Body of pancreas (tissue), 4 donors: ENCODE measurements at places on chromosomes 11 and 22.

DNA sequence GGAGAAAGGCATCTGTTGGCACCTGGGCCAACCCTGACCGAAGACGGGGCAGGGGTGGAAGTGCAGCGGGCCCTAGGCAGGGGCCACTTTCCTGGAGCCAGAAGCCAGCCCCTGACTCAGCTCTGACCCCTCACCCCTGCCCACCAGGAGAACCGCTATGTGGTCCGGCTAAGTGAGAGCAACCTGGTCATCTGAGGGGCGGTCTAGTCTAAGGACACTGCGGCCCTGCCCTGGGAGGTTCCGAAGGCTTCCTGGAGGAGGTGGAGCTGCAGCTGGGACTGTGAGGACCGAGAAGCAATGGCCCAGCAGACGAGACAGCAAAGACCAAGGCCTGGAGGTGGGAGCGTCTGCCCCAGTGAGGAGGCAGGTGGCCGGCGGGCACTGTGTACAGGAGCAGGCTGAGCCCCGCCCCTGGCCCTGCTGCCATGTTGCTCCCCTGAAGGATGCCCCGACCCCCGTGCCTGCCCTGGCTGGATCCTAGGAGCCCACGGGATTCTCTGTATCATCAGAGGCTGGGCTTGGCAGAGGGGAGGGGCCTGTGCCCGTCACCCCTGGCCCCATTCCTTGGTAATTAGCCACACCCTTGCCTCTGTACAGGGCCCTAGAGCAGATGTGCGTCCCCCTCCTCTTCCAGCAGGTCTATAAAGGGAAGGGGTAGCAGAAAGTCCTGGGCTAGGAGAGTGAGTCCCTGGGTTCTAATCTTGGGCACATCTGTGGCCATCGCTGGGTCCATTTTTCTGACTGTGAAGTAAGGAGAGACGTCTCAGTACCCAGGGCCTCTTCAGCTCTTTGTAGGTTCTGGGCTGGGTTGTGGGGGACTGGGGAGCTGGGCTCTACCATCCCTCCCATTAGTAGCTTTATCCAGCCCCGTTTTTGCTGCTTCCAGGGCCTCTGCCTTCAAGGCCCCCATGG is 19.4 kb downstream of the RELT start:
- no peak for DNase-seq

GRCh38 chr11:85913513-85913912 is 58.3 kb downstream of the CCDC83 start:
- DNase-seq, result no peak

DNA sequence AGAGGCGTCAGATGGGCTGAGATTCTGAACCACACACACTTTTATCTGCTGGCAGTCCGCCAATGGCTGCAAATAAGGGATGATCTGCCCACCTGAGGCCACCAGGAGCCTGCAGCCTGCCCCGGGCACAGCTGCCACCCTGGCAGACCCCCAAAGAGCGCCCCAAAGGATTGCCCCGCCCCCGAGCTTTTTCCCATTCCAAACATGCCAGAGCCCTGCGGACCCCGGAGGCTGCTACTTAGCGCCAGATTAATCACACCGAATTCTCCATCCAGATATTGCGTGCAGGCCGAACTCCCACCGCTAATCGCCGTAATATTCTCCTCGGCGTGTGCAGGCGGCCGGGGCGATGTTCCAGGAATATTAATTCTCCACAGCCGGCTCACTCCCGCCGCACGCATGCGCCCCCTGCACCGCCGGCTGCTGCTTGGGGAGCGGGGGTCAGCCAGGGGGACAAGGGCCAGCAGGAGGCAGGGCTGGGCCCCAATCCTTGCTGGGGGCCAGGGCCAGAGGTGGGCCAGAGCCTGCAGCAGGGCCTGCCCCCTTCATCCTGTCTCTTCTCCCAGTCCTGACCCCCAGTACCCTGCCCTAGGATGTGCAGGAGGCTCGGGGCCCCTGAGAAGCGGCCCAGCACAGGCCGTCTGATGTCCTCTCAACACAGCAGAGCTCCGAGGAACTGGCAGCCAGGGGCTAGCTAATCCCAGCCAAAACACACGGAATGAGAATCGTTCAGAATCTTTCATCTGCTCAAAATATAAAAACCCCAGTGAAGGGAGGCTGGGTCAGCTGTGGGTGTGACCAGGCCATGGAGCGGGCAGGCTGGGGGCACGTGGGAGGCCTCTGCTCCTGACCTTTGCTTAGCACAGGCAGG is 19.5 kb upstream of the TCF20 start:
- no peak for DNase-seq

- DNase-seq, result no peak
These were observed 7.7 kb upstream of the MN1 start for GRCh38 chr22:27809226-27809603.

- DNase-seq, result no peak
These were observed 33.6 kb upstream of the MPPED2 start for GRCh38 chr11:30619767-30620166.

DNA sequence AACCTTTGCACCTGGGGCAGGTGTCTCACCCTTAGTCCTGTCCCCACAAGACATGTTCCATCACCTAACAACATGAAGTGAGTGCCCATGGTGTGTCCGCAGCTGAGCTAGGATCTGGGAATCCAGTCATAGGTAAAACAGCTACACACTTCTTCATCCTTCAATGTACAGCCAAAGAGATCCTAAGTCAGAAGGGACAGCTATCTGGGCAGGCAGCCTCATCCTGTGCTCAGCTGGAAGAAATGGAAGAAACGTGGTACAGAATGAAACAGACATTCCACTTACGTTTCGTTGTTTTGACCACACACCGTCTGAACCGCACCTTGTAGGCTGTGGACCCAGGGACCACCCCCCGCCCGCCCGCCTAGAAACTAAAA is 30.8 kb downstream of the PDGFB start:
- DNase-seq, result no peak

DNA sequence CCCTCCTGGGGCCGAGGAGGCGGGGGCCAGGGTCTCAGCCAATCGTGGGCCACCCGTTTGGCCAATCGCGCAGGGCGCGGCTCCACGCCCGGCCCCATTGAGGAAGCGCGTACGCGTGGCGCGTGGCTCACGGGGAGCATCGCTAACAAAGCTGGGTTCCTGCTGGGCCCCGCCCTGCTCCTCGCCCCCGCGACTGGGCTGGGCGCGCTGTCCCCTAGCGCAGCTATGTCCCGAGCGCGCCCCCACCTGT is 614 bp upstream of the ASCL2 start:
- no peak for DNase-seq

- peak; percentile 88 for DNase-seq
These were observed at the start of gene TRMU for GRCh38 chr22:46335201-46336118. TRMU (plus strand) TSS chr22:46335714; CDS start chr22:46335765, 51 bp downstream.
